Activated CD8-positive, alpha-beta memory T cell treated with anti-CD3 and anti-CD28 coated beads, Interleukin-2, amount 10 ng/mL, durations not matched to agents 7 days and 5 days (primary cell): ENCODE measurements at places on chromosomes 12 and 14. TPM values are rescaled to one million over a fixed set of nuclear protein-coding genes. Genes with fewer than 3 reads are reported as not detected.

GRCh38 chr12:129103231-129103630 lies 250.0 kb downstream of the GLT1D1 start:
- H3K27me3 ChIP-seq = no peaks in the 10 kb centered on the region
- H3K4me3 ChIP-seq = no peak overlapping the region
- no peaks in the 10 kb centered on the region for H3K36me3 ChIP-seq
- H3K27ac ChIP-seq = no peak overlapping the region
- no peaks in the 10 kb centered on the region for H3K4me1 ChIP-seq

- DNase-seq = no peak
- H3K4me1 ChIP-seq = no peaks in the 10 kb centered on the region
- no peaks in the 10 kb centered on the region for H3K36me3 ChIP-seq
- no peak overlapping the region for H3K27ac ChIP-seq
- H3K4me3 ChIP-seq = no peak overlapping the region
Observed at GRCh38 chr12:41073633-41074472, 114.3 kb upstream of the PDZRN4 start.

GRCh38 chr12:130461447-130461815 lies 123.7 kb downstream of the PIWIL1 start:
- H3K36me3 ChIP-seq = no peaks in the 10 kb centered on the region
- no peak overlapping the region for H3K27ac ChIP-seq
- H3K4me1 ChIP-seq = no peaks in the 10 kb centered on the region
- H3K4me3 ChIP-seq = no peak overlapping the region

- H3K36me3 ChIP-seq = peaks cover 6% of the 10 kb centered on the region
- no peaks in the 10 kb centered on the region for H3K27me3 ChIP-seq
- H3K4me3 ChIP-seq = no peak overlapping the region
- H3K27ac ChIP-seq = no peak overlapping the region
- peaks cover 2% of the 10 kb centered on the region for H3K4me1 ChIP-seq
- DNase-seq = no peak
Observed at GRCh38 chr12:1937481-1938224, 19.2 kb upstream of the CACNA2D4 start.

- peaks cover 38% of the 10 kb centered on the region for H3K27me3 ChIP-seq
- no peaks in the 10 kb centered on the region for H3K36me3 ChIP-seq
- H3K27ac ChIP-seq = no peak overlapping the region
- DNase-seq = no peak
- peaks cover 3% of the 10 kb centered on the region for H3K4me1 ChIP-seq
Observed at GRCh38 chr12:3204730-3205531, 127.8 kb downstream of the TSPAN9 start.

DNA sequence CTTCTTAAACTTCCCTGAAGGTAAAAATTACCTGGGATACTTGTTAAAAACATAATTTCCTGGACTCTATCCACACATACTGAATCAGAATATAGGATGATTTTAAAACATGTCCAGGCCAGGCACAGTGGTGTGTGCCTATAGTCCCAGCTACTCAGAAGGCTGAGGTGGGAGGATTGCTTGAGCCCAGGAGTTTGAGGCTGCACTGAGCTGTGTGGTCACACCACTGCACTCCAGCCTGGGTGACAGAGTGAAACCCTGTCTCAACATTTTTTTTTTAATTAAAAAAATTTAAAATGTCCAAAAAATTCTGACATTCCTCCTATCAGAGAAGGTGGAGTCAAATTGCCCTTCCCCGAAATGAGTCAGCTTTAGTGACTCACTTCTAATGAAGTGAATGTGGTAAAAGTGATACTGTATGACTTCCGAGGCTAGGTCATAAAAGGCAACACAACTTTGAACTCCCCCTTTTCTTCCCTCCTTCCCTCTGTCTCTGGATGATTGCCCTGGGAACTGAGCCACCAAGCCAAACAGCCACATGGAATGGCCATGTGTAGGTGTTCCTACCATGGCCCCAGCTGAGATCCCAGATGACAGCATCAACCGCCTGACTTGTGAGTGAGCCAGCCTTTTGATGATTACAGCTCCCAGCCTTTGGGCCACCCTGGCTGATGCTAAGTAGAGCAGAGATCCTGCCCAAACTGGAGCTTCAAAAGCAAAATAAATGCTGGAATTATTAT lies 36.3 kb downstream of the LIMA1 start:
- H3K4me3 ChIP-seq = peak overlapping the region; percentile 45
- no peaks in the 10 kb centered on the region for H3K27me3 ChIP-seq
- H3K36me3 ChIP-seq = peaks cover 22% of the 10 kb centered on the region
- peak overlapping the region; percentile 86 for H3K27ac ChIP-seq
- peaks cover 59% of the 10 kb centered on the region for H3K4me1 ChIP-seq

GRCh38 chr14:104563742-104564615 lies 15.6 kb upstream of the C14orf180 start:
- peaks cover 5% of the 10 kb centered on the region for H3K27me3 ChIP-seq
- DNase-seq = peak; percentile 70
- H3K4me1 ChIP-seq = no peaks in the 10 kb centered on the region
- no peaks in the 10 kb centered on the region for H3K36me3 ChIP-seq

- no peaks in the 10 kb centered on the region for H3K4me1 ChIP-seq
- no peak overlapping the region for H3K4me3 ChIP-seq
- no peaks in the 10 kb centered on the region for H3K36me3 ChIP-seq
- H3K27me3 ChIP-seq = no peaks in the 10 kb centered on the region
- no peak overlapping the region for H3K27ac ChIP-seq
- no peak for DNase-seq
Observed at GRCh38 chr12:99054601-99055128, 409.6 kb downstream of the APAF1 start.

DNA sequence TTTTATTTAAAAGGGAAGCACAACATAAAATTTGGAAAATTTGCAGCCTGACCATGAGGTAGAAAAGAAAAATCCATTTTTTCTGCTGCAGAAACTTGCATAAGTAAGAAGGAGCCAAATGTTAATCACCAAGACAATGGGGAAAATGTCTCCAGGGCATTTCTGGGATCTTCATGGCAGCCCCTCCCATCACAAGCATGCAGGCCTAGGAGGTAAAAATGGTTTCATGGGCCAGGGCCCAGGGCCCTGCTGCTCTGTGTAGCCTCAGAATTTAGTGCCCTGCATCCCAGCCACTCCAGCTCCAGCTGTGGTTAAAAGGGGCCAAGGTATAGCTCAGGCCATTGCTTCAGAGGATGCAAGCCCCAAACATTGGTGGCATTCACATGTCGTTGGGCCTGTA lies 735.6 kb downstream of the GALC start:
- DNase-seq = no peak
- no peak overlapping the region for H3K27ac ChIP-seq
- H3K4me1 ChIP-seq = no peaks in the 10 kb centered on the region
- H3K36me3 ChIP-seq = no peaks in the 10 kb centered on the region

DNA sequence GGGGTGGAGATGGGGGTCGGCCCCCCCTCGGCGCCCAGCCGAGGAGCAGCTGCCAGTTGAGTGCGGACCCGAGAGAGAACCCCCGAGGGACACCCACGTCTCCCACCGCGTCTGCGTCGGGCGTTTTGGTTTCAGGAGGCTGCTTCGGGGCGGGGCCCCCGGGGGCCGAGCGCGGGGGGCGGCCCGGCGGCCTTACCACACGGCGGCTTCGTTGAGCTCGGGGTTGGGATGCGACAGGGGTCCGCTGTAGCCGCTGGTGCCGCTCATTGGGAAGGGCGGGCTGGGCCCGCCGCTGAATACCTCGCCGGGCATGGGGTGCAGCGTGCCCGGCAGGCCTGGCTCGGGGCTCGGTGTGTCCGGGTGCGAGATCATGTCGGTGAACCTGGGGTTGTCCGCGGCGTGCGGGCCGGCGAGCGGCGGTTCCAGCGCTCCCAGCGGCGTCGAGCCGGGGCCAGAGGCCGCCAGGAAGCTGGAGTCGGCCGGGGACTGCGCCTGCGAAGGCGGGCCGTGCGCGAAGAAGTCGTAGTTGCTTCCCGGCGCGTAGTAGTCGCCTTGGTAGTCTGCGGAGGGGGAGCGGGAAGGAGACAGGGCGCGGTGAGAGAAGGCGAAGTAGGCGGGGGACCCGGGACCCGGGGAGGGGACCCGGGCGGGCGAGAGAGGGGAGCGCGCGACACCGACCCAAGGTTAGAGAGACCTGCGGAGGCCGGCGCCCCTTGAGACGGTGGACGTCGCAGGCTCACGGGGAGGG lies 8.5 kb downstream of the LHX5 start:
- peak overlapping the region; percentile 72 for H3K27ac ChIP-seq
- H3K4me1 ChIP-seq = peaks cover 14% of the 10 kb centered on the region
- DNase-seq = no peak
- peak overlapping the region; percentile 6 for H3K4me3 ChIP-seq

- no peak for DNase-seq
- H3K27me3 ChIP-seq = no peaks in the 10 kb centered on the region
- peaks cover 4% of the 10 kb centered on the region for H3K4me1 ChIP-seq
- H3K36me3 ChIP-seq = no peaks in the 10 kb centered on the region
- H3K4me3 ChIP-seq = no peak overlapping the region
Observed at GRCh38 chr14:65804439-65805112, 392.0 kb downstream of the FUT8 start.

GRCh38 chr12:54933376-54933775 lies 51.2 kb downstream of the TESPA1 start:
- H3K4me1 ChIP-seq = peaks cover 41% of the 10 kb centered on the region
- peak overlapping the region; percentile 99 for H3K27ac ChIP-seq
- no peak for DNase-seq
- no peaks in the 10 kb centered on the region for H3K27me3 ChIP-seq
- peaks cover 55% of the 10 kb centered on the region for H3K36me3 ChIP-seq
- no peak overlapping the region for H3K4me3 ChIP-seq

GRCh38 chr14:88505621-88506020 lies 49.2 kb downstream of the PTPN21 start:
- H3K36me3 ChIP-seq = no peaks in the 10 kb centered on the region
- no peaks in the 10 kb centered on the region for H3K4me1 ChIP-seq
- no peak overlapping the region for H3K27ac ChIP-seq
- H3K27me3 ChIP-seq = peaks cover 40% of the 10 kb centered on the region

DNA sequence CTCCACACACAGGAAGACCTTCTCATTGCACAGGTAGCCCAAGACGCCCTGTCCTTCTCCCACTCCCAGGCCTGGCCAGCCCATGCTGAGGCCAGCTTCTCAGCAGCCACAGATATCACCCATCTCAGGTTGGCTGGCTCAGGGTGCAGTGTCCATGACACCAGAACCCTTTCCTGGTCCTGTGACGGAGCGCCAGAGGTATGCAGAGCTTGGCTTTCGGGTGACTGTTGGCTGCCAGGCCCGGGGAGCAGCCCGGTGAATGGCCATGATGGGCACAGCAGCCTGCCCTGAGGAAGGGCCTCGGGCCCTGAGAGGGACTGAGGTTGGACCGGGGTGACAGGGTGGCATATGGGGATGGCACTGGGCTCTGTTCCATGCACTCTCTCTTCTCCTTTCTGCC lies 173.4 kb downstream of the TSPAN9 start:
- no peaks in the 10 kb centered on the region for H3K36me3 ChIP-seq
- peaks cover 6% of the 10 kb centered on the region for H3K4me1 ChIP-seq
- no peak for DNase-seq
- H3K4me3 ChIP-seq = no peak overlapping the region
- H3K27me3 ChIP-seq = peaks cover 8% of the 10 kb centered on the region
- H3K27ac ChIP-seq = no peak overlapping the region

DNA sequence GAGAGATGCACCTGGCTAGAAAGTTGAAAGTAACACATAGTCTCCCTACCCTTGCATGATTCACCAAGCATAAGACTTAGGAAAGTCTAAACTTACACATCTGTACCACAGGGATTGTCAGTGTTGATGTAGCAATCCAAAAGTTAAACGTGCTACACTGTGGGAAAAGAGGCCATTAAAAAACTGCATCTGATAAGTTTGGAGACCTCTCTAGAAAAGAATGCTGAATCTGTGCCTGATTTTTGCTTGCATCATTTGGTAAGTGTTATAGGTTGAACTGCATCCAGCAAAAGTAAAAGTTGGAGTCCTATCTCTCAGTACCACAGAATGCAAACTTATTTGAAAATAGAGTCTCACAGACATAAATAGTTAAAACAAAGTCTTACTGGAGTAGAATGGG lies 126.6 kb downstream of the SLC6A15 start:
- DNase-seq = no peak
- H3K27me3 ChIP-seq = no peaks in the 10 kb centered on the region
- no peaks in the 10 kb centered on the region for H3K4me1 ChIP-seq
- no peak overlapping the region for H3K4me3 ChIP-seq
- no peak overlapping the region for H3K27ac ChIP-seq

GRCh38 chr12:49947593-49948226 lies 2.8 kb upstream of the AQP2 start:
- no peak overlapping the region for H3K27ac ChIP-seq
- no peak overlapping the region for H3K4me3 ChIP-seq
- H3K36me3 ChIP-seq = no peaks in the 10 kb centered on the region

- H3K27ac ChIP-seq = no peak overlapping the region
- H3K4me1 ChIP-seq = peaks cover 9% of the 10 kb centered on the region
- H3K27me3 ChIP-seq = peaks cover 2% of the 10 kb centered on the region
- H3K36me3 ChIP-seq = no peaks in the 10 kb centered on the region
- no peak for DNase-seq
Observed at GRCh38 chr14:74973905-74974363, 18.5 kb upstream of the PGF start.

DNA sequence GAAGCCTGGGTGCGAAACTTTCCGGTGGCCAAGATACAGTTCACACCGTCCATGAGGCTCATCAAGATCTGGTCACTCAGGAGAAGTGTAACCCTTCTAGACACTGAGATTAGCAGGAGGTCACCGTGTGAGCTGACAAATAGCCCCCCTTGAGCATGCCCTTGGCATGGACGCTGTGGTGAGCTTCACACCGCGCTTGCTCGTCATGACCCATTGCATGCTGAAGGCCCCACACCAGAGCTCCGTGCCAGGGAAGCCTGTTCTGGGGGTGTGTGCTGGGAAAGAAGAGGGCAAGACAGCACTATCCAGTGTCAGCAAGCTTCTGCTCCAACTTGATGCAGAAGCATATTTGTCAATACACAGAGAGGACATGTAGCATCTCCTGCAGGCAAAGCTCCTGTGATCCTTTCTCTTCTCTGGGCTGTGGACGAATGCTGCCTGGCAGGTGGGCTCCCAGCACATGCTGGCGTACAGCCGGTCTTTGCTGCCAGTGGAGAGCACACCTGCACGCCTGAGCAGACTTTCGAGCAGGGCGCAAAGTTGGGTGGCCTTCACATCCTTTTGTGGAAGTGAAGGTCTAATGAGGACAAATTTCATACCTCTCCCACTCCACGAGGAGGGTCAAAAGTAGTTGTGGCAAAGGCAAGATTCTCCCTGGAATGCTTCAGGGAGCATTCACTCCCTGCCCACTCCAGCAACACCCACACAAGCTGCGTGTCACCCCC lies 126.9 kb upstream of the FKBP4 start:
- no peak overlapping the region for H3K27ac ChIP-seq
- DNase-seq = peak; percentile 27
- no peaks in the 10 kb centered on the region for H3K4me1 ChIP-seq
- H3K4me3 ChIP-seq = no peak overlapping the region
- H3K36me3 ChIP-seq = no peaks in the 10 kb centered on the region

- no peaks in the 10 kb centered on the region for H3K36me3 ChIP-seq
- no peak within 1 kb of the TSS for H3K27ac ChIP-seq
- peaks cover 47% of the 10 kb centered on the region for H3K27me3 ChIP-seq
- peaks cover 9% of the 10 kb centered on the region for H3K4me1 ChIP-seq
Observed at GRCh38 chr14:24398653-24399446, at the start of gene NYNRIN. Gene NYNRIN (plus strand): TSS chr14:24399003. CDS start chr14:24399247, 244 bp downstream.

Gene ENDOU
- total RNA-seq = not detected

Gene C3AR1
- 9.3 TPM for total RNA-seq

Gene JPH4
- not detected for total RNA-seq

Gene OR6C2
- total RNA-seq = not detected

Gene PRB2
- not detected for total RNA-seq

Gene CHFR
- 89.7 TPM for total RNA-seq

Gene KLRC1
- 17.8 TPM for total RNA-seq

Gene GAPDH
- total RNA-seq = 5,133 TPM

Gene PPP1CC
- 174 TPM for total RNA-seq

Gene GALNT8
- 1.1 TPM for total RNA-seq

Gene PAPLN
- total RNA-seq = 1.8 TPM

Gene RNASE2
- not detected for total RNA-seq
